M059J (cell line): ENCODE measurements at places on chromosomes 4 and X. TPM values are rescaled to one million over a fixed set of nuclear protein-coding genes. Genes with fewer than 3 reads are reported as not detected.

The NOX1 gene
- not detected in 2 replicates for total RNA-seq

DNA sequence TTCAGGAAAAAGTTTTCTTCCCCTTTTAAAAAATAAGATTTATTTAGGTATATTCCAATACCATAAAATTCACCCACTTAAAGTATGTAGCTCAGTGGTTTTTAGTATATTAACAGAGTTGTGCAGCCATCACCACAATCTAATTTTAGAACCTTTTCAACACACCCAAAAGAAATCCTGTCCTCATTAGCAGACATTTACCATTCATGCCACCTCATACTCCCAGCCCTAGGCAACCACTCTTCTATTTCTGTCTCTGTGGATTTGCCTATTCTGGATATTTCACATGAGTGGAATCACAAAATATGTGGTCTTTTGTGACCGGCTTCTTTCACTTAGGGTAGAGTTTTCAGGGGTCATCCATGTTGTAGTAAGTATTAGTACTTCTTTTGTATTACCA, 7.4 kb downstream of the ZNF81 start:
- no peak for DNase-seq

- no peak for DNase-seq
Observed at GRCh38 chr4:16617011-16617410, 281.4 kb downstream of the LDB2 start.

DNA sequence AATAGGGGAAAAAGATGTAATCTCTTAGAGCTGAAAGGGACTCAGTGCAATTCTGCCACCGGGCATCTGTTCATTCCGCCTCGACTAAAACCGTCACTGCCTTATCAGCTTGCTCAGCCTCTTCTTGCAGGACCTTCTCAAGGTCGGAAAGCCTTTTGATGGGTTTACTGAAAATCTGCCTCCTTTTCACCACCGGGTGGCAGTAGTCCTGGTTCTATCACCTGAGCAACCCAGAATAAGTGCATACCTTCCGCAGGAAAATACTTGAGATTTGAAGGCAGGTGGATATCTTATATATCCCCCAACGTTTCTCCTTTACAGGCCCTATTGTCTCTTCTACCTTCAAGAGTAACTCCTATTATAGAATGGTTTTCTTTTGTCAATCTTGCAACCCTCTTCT, 103.4 kb upstream of the PAK3 start:
- DNase-seq, result peak; percentile 29

The CLOCK gene
- total RNA-seq, result 14.1 and 16.8 TPM in 2 replicates

- peak; percentile 24 for DNase-seq
Observed at GRCh38 chr4:78155616-78156105, 98.5 kb downstream of the FRAS1 start.

The DCAF12L1 gene
- total RNA-seq, result not detected in 2 replicates

GRCh38 chrX:87518504-87518903, 902 bp downstream of the KLHL4 start:
- peak; percentile 1 for DNase-seq

The PFKFB1 gene
- not detected in 2 replicates for total RNA-seq

The MAGEE2 gene
- total RNA-seq, result not detected in 2 replicates

- no peak for DNase-seq
Observed at GRCh38 chr4:150515135-150515534, 66.8 kb upstream of the MAB21L2 start.

DNA sequence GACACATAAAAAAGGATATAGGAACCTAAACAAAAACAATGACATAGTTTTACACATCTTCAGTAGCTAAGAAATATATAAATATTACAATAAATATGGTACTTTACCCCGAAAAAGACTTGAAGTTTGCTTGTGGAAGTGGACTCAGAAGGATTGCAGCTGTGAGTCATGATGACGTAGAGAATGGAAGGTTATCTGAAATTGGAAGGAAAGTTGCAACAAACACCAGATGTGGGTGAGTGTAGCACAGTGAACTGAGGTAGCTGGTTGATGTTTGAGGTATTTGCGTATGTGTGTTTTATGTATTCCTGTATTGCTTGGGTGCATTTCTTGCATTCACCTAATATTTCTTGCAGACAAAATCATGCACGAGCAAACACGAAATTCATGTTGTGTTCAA, 113.0 kb downstream of the ARX start:
- peak; percentile 15 for DNase-seq

- peak; percentile 7 for DNase-seq
Observed at GRCh38 chrX:115408771-115409400, 119.4 kb downstream of the LUZP4 start.

GRCh38 chrX:15200871-15201270, 69.0 kb downstream of the ASB9 start:
- DNase-seq, result no peak

- DNase-seq, result peak; percentile 32
Observed at GRCh38 chr4:48237996-48238645, 31.5 kb downstream of the TEC start.

DNA sequence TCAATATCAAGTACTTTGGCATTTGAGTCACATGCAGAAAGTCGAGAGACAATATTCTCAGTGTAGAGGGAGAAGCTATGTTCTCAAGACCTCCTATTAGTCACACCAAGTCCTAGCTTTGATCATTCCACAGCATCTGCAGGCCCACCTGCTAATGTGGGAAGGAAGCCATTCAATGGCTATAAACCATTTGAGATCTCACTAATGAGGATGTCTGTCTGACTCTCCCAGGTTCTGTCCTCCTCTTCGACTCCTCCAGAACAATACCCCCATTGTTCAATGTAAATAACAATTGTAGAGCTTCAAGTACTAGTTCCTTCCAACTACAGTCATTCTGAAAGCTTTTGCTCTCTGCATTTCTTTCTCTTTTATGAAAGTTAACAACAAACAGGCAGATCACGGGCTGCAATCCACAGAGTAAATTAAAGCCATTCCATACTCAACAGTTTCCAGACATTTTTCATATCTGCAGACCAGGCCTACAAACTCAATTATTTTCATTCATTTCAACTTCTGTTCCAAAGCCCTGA, 140.2 kb upstream of the EDNRA start:
- DNase-seq, result peak; percentile 20

DNA sequence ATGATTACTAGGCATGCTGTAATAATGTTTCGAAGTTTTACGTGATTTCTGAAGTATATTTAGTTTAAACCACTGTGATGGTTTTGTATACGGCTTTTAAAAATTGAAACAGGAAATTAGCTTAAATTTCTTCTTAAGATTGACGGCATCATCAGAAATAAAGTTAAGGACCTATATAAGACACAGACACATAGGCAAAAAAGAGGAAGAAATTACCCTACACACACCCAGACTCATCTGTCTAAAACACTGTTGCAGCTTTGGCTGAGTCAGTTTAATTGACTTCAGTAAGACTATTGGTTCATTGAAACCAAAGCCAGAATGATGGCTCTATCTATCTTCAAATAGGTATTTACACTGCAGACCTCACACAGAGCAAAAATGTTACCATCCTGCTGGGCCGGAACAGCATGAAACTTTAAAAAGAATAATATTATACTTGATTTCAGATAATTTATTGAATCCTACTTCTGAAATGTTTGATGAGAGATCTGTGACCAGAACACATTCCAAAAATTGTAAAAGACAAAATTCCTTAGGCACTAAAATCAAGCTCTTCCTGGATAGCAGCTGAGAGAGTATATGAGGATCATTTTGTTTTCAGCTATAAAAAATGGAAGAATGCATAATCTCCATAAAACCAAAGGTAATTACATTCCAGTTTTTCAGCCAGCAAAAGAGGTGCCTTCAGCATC, 4.5 kb downstream of the HHIP start:
- DNase-seq, result no peak

GRCh38 chr4:71009890-71010588, 16.6 kb downstream of the DCK start:
- DNase-seq, result peak; percentile 36

DNA sequence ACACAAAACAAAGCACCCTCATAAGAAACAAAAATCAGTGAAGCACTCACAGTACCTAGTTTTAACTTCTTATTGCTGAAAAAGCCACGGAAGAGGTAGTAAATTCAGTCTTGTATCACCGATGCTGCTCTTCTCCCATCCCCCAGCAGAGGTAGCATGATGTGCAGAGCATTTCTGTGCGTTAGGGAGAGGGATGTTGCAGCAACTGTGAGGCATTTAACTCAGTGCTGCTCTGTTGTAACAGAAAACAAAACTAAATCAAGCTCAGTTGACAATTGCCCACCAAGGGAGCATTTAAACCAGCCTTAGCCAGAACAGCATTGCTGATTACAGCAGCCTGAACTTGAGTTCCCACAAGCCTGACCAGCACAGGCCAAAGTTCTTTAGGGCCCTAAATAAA, 1279.7 kb upstream of the ADGRL3 start:
- no peak for DNase-seq

- DNase-seq, result no peak
Observed at GRCh38 chrX:116801943-116802342, 339.2 kb upstream of the CT83 start.

- no peak for DNase-seq
Observed at GRCh38 chr4:30450474-30450873, 269.7 kb upstream of the PCDH7 start.

- no peak for DNase-seq
Observed at GRCh38 chrX:133939655-133940302, 45.6 kb downstream of the GPC3 start.

DNA sequence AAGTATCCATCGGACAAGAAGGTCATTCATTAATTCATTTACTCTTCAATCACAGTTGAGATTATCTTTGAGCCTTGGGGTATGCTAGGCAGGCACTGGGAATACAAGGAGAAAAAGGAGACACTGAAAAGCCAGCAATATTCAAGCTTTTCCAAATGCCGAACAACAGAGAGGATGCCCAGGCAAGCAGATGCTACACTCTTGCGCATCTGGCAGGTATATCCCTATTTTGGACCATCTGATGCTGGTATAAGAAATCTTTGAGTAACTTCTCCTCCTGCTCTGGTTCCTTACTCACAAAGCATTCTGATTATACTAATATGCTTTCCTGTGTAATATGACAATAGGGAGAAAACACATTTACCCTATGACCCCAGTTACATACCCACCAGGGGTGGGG, 354.9 kb downstream of the CBLL2 start:
- no peak for DNase-seq

DNA sequence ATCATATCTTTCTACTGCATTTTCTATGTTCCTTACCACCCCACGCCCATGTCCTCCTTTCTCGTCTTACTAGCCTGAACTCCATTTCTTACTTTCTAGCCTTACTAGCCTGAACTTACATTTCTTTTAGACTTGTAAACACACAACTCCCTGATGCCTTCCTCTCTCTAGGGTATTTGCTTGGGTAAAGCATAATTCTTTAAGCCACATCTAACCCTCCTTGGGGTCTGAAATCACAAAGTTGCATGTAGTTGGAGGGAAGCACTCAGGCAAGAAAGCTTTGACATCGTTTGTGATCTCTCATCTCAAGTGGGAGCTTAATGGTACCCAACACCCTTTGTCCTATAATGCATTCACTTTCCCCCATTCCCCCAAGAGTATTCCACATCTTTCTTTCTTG, 124.4 kb downstream of the SPOCK3 start:
- no peak for DNase-seq

The HSFX4 gene
- not detected in 2 replicates for total RNA-seq

The HOPX gene
- 4.3 and 5.6 TPM in 2 replicates for total RNA-seq

GRCh38 chr4:90718931-90719330, 591.7 kb downstream of the CCSER1 start:
- no peak for DNase-seq

- DNase-seq, result peak; percentile 93
Observed at GRCh38 chrX:46545111-46546005, at the start of gene ZNF674. Gene ZNF674 (minus strand): TSS chrX:46545421. CDS start chrX:46542087, 3,334 bp downstream.

DNA sequence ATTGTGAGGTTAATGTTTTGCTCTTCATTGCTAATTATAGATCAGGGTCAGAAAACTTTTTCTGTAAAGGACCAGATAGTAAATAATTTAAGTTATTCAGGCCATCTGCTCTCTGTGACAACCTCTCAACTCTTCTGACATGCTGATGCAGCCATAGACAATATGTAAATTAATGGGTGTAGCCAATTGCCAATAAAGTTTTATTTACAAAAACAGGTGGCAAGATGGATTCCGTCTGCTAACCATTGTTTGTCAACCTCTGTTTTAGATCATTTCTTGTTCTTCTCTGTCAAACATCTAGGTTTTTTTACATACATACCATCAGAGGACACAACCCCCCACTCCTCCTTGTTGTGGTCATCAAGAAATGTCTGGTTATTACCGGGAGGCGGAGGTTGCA, 33.7 kb downstream of the ASB9 start:
- DNase-seq, result no peak

GRCh38 chr4:57234252-57234775, 124.1 kb upstream of the IGFBP7 start:
- no peak for DNase-seq

The BMPR1B gene
- 0.07 TPM in 1 of 2 replicates, not detected in the other for total RNA-seq

The TREX2 gene
- 1.6 TPM in 1 of 2 replicates, not detected in the other for total RNA-seq

The NLRP2B gene
- total RNA-seq, result not detected in 2 replicates

- DNase-seq, result no peak
Observed at GRCh38 chr4:165379678-165380064, 863 bp downstream of the CPE start.

GRCh38 chr4:139142980-139143379, 34.0 kb downstream of the ELF2 start:
- DNase-seq, result no peak

- no peak for DNase-seq
Observed at GRCh38 chrX:68273887-68274286, 159.4 kb downstream of the OPHN1 start.

The IDH3G gene
- total RNA-seq, result 131 and 165 TPM in 2 replicates

The SFRP2 gene
- 11.1 and 11.9 TPM in 2 replicates for total RNA-seq

- peak; percentile 41 for DNase-seq
Observed at GRCh38 chr4:158169506-158169905, 3.3 kb downstream of the GASK1B start.

DNA sequence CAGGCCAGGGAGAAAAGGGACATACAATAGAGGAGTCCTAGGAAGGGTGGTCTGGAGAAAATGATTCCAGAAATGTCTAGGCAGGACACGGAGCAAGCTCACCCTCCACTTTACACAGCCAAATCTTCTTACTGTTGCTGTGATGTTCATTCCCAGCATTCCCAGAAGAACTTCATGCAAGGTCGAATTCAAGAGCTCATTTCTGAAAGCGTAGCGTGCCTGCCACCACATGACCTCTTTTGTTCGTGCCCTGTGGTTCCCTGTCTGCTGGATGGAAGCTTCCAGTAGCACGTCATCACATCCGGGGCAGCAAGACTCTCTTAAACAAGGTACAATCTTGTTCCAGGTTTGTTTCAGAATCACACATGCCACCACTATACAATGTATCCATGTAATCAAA, 57.8 kb downstream of the FAM184B start:
- DNase-seq, result no peak

DNA sequence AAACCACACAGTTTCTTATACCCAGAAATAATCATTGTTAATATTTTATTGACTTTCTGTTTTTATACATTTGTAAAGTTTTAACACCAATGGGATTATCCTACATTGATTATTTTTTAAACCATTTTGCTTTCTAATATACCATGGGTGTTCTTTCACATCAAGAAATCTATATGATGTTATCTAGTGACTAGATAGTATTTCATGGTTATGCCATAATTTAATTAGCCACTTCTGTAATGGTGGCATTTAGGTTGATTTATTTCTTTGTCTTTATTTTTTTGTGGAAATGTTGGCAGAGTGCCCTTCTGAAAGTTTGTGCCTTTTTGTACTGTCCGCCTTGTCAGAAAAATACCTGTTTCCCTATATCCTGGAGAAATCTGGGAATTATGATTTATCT, 193.3 kb downstream of the CEP135 start:
- no peak for DNase-seq

GRCh38 chrX:79408623-79409322, 41.6 kb upstream of the ITM2A start:
- DNase-seq, result no peak

The PLA2G12A gene
- 25.8 and 44.1 TPM in 2 replicates for total RNA-seq

GRCh38 chrX:10749113-10749512, 128.7 kb upstream of the MID1 start:
- peak; percentile 83 for DNase-seq
